ENCODE measurements at places on chromosomes 3 and 15.

DNA sequence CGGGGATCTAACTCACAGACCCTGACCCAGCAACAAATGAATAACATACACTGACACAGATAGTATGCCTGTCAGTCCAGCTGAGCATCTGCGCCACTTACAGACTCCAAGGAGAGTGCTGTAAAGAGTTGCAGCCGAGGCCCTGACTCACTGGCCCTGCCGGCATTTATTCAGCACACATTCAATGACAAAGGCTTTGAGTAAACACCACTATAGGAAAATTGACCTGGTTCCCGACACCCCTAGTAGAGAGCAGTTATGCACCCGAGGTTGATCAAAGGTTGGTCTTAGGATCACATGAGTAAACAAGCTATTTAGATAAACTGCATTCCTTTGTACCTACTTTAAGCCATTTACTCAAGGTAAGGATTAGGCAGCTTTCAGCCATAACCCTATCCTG is 22.7 kb downstream of the LARS2 start:
- no peak for ATAC-seq

DNA sequence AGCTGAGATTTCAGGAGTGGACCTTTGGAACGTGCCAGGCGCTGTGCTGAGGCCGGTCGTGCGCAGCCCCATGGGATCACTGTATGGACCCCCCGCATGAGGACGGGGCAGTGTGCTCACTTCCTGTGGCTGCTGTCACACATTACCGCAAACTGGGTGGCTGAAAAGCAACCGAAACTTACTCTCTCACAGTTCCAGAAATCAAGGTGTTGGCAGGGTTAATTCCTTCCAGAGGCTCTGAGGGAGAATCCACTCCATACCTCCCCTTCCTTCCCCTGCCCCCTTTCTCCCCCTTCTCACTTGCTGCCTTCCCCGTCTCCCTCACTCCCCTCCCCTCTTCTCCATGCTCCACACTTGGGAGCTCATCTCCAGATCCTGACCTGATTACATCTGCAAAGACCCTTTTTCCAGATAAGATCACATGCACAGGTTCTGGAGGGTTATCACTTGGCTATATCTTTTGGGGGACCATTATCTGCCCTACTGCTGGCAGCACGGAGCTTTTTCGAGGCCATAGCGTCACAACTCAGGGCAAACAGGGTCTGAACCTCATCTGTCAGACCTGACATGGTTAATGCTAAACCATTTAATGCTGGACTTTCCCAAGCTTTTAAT is 41.2 kb downstream of the KLF13 start:
- no peak for ATAC-seq

DNA sequence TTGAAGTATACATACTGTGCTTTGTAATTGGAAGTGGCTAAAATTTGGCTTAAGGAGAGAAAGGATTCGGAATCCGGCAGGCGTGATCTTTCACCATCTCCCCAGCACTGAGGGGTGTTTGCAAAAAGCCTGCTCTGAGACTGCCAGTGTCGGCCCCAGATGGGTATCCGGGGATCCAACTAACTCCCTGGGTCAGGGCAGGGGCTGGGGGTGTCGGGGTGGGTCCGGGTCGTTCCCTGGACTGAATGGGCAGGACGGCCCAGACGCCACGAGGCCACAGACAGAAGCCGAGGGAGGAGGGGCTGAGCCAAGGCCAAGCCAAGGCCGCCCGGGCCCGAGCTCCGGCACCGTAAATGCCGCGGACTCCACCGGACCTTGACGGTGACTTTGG is 349 bp downstream of the PPIB start:
- ATAC-seq, result peak; percentile 56

GRCh38 chr3:43856351-43856750 is 165.6 kb downstream of the ABHD5 start:
- no peak for ATAC-seq

- no peak for ATAC-seq
Observed at GRCh38 chr3:38360345-38360744, 13.8 kb downstream of the XYLB start.

DNA sequence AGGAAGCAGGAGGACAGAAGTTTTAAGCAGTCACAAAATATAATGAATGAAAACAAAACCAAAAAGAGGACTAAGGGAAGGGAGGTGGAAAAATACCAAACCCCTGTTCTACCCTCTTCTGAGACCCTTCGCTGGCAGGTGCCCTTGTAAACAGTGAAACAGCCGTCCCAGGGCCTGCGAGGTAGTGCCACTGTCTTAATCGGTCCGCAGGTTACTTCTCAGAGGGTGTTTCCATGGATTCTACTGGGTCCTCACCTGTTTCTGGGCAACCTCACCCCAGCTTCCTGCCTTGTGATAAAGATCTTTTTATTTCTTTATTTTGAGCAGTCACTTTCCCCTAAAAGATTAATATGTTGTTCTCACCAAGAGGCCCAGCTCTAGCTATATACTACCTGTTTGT is 65.3 kb downstream of the SLC30A4 start:
- ATAC-seq, result no peak

- peak; percentile 6 for ATAC-seq
Observed at GRCh38 chr3:171380711-171381425, 79.3 kb downstream of the TNIK start.

- 0 out of 3 replicates have a peak, but pooled peaks have one; percentile 50 for ATAC-seq
Observed at GRCh38 chr3:4943549-4943948, 35.7 kb upstream of the BHLHE40 start.

DNA sequence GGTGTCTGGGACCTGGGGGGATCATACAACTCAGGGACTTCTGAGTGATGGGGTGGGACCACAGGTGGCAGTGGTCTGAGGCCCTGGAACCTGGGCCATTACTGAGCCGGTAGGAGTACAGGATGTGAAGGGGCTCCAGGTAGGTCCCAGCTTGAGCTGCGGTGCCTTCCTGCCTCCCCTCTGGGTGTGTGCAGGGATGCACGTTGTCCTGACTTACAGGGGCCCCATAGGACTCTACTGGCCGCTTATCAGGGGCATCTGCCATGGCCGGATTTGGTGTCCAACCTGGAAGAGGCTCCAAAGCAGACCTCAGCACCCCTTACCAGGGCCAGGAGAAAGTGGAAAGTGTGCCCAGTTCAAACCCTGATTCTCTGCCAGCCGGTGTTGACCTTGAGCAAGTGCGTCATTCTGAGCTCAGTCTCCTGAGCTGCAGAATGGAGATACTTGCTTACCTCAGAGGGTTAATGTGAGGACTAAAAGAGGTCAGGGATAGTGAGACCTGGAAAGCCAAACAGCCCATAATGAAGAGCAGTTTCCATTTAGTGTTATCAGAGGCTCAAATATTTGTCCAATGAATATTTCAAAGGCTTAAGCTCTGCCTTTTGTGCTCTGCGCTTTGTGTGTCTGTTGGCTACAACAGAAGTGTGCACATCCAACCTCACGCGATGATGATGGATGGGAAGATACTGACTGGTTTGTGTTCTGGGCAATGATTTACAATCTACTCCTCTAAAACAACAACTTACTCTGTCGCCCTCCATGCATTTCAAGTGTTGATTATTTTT is 35.4 kb upstream of the ESYT3 start:
- no peak for ATAC-seq

GRCh38 chr3:56758539-56758981 is 43.2 kb downstream of the ARHGEF3 start:
- ATAC-seq, result peak; percentile 94

DNA sequence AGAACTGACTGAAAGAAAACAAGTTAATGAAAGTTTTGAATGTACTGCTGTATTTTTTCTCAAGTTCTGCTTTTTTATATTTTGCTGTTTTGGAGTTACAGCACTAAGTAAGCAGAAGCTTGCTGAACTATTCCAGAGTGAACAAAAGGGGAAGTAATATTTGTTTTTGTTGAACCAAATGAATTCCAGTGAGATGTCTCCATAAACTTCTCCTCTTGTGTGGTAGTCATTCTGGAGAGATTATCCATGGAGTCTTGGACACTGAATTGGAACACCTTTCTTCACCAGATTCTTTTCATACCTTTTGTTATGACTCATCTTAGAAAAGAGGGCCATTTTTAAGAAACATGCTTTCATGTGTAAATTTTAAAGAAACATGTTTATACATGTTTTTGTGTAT is 8.8 kb downstream of the ANKUB1 start:
- ATAC-seq, result peak; percentile 72

GRCh38 chr15:64216196-64216595 is 53.4 kb upstream of the PPIB start:
- no peak for ATAC-seq

- no peak for ATAC-seq
Observed at GRCh38 chr15:77674327-77674726, 41.6 kb upstream of the LINGO1 start.

DNA sequence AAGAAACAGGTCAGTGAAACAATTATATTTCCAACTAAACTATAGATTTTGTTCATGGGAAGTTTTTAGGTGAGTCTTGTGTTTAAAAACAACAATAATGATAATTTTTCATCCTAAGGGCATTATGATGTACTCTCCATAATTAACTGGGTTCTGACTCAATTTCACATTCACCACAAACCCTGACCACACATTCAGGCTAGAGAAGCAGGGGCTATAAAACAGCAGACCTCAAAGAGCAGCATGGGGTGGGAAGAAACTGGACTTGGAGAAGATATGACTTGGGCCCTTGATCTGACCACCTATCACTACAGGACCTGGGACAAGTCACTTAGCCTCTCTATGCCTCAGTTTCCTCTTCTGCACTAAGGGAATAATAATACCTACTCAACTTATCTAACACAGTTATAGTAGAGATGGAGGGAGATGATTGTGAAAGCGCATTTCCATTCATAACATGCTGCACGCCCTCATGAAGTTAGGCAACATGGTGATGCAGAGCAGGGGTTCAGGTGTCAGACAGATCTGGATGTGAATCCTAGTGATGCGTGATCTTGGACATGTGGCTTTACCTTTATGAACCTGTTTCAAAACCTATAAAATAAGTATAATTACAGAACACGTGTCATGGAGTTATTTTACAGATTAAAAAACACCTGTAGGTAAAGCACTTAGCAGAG is 63.0 kb upstream of the ACP3 start:
- no peak for ATAC-seq

DNA sequence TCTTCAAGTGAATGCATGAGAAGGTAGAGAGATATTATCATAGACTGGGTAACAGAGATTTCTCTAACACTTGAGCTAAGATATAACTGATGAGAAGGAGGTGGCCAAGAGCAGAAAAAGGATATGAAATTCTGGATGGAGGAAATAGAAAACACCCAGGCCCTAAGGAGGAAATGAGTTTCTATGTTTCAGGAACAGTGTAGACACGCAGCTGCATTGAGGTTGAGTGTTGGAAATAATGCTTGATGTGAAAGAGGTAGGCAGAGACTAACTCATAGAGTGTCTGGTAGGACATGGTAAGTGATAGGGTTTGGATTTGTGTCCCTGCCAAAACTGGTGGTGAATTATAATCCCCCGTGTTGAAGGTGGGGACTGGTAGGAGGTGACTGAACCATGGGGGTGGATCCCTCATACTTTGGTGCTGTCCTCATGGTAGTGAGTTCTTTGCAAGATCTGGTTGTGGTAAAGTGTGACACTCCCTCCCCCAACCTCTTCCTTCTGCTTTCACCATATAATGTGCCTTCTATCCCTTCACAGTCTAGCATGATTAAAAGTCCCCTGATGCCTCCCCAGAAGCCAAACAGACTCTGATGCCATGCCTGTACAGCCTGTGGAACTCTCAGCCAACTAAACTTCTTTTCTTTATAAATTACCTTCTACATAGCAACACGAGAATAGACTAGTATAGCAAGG is 787.3 kb downstream of the EDEM1 start:
- ATAC-seq, result no peak

GRCh38 chr3:140050396-140050795 is 115.4 kb downstream of the CLSTN2 start:
- no peak for ATAC-seq

- no peak for ATAC-seq
Observed at GRCh38 chr3:76438971-76439370, 600.9 kb upstream of the ROBO2 start.

DNA sequence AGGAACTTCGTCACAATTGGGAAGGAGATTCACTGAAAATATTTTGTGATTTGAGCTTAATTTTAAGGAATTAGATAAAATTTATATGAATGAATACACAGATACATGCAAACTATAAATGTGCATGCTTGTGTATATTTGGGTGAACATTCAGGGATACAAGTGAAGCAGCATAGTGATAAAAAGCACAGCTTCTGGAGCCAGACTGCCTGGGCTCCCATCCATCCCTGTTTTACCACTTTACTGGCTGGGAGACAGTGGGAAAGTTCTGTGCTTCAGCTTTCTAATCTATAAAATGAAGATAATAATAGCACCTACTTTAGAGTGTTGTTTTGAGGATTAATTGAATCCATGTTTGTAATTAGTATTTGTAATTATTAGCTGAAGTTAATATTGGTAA is 8.1 kb upstream of the EPHA6 start:
- ATAC-seq, result no peak

DNA sequence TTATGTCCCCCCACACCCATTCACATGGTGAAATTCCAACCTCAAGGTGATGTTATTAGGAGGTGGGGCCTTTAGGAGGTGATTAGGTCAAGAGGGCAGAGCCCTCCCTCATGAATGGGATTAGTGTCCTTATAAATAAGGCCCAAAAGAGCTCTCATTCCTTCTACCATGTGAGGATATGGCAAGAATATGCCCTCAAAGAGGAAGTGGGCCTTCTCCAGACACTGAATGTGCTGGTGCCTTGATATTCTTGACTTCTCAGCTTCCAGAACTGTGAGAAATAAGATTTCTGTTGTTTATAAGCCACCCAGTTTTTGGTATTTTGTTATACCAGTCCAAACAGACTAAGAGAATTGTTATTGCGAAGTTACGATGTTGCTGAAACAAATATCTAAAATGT is 94.4 kb downstream of the ANKRD28 start:
- no peak for ATAC-seq

DNA sequence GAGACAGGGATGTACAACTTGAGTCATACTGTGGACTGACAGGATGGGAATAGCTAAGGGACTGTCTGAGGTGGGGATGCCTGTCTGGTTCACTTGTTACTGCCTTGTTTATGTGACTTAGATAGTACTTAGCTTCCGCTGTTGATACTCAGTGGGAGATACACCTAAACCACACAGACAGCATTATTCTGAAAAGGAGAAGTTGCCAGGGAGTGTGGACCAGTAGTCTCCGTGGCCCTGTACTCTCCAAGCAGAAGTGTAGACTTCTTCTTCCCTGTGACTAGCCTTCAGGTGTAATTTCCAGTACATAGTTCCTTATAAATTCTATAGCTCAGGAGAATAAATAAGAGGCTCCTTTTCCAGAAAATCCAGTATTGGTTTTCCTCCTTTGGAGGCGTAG is 5.1 kb downstream of the HIGD2B start:
- no peak for ATAC-seq

GRCh38 chr3:182737825-182738224 is 55.5 kb upstream of the ATP11B start:
- ATAC-seq, result no peak

Data from SK-N-SH treated with all-trans-retinoic acid at 6 μM for 48 hours (cell line).